KG1 (cell line): ENCODE measurements at places on chromosomes 12 and 14.

- no peak for DNase-seq
Measured at GRCh38 chr12:70196811-70197281, 46.4 kb upstream of the CNOT2 start.

DNA sequence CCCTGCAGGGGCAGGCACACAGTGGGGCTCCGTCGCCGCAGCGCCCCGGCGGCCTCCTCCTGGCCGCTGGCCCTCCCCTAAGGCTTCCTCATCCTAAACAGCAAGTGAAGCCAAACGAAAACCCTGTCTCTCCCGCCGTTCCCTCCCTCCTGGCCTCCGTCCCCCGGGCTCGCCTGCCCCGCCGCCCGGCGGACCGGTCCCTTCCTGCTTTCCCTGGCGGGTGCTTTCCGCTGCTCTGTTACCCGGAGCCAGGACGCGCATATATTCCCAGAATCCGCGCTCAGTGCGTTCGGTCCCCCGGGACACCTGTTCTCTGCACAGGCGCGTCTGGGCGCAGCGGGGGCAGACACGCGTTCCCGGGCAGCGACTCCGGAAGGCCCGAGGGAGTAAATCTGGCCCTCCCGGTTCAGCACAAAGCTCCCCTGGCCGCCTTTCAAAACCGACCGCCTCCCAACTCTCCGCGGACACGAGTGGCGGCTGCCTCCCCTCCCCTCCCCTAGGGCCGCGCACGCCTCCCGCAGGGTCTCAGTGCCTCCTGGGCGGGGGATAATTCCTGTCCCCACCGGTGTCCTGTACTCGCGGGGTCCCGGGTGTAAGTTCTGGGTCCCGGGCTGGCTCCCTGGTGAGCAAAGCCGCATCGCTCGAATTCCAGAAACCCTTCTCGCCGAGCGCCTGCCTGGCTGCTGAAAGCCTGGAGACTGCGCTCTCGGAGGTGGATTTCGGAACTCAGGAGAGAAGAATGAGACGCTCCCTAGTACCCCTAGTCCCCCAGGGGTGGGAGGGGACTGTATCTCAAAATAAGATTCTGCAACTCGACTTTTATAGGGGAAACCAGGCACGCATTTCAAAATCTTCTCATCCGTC, 21.4 kb upstream of the CEP170B start:
- DNase-seq, result no peak

DNA sequence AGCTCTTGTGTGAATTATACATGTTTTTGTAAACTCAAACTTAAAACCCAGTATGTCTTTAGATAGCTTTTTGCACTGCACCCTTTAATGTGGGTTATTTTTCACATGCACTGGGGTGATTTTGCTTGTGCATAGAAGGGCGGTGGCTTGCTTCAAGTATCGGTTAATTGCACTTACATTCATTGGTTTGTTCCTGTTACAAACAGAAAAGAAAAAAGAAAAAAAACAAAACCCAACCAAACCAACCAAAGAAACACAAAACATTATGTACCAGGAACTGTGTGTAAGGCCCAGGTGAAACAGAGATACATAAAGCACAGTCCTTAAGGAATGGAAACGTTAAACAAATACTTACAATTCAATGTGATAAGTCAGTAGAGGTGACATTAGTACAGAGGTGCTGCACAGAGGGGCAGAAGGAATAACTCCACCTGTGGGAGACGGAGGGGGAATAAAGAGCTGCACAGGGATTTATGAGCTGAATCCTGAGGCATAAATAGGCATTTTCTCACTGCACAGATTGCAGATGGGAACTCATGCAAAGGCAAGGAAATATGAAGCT, 151.4 kb downstream of the KTN1 start:
- DNase-seq, result no peak

GRCh38 chr12:50638482-50638880, 125.4 kb upstream of the ATF1 start:
- no peak for DNase-seq

DNA sequence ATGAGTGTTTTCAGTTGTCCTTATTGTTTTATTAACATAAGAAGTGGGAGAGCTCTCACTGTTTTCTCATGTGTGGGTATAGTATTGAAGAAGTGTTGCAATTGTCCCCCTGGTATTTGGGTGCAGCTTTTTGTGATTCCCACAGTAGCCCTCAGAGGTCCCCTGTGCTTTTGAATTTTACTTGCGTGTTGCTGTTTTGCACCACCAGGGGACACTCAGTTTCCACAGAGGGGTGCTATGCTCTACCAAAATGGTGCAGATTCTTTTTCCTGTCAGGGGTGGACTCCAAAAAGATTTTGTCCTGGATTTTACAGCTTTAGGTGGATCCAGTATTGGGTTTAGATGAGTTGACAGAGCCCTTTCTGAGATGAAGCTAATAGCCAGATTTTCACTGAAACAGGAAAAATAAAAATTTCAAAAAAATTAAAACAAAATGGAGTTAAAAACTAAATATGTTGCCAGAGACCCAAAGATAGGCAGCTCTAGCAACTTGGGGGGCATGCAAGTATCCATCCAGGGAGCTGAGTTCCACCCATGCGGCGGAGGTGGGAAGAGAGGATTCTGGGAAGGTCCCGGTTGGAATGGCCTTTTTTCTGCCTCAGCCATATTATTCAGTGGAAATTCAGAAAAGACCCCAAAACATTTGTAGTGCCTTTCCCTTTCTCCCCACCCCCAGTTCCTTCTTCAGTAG, 50.2 kb downstream of the TTLL5 start:
- DNase-seq, result no peak

GRCh38 chr12:113862590-113863454, 103.3 kb downstream of the RBM19 start:
- no peak for DNase-seq

- DNase-seq, result no peak
Measured at GRCh38 chr12:27493260-27493940, 30.6 kb upstream of the PPFIBP1 start.

DNA sequence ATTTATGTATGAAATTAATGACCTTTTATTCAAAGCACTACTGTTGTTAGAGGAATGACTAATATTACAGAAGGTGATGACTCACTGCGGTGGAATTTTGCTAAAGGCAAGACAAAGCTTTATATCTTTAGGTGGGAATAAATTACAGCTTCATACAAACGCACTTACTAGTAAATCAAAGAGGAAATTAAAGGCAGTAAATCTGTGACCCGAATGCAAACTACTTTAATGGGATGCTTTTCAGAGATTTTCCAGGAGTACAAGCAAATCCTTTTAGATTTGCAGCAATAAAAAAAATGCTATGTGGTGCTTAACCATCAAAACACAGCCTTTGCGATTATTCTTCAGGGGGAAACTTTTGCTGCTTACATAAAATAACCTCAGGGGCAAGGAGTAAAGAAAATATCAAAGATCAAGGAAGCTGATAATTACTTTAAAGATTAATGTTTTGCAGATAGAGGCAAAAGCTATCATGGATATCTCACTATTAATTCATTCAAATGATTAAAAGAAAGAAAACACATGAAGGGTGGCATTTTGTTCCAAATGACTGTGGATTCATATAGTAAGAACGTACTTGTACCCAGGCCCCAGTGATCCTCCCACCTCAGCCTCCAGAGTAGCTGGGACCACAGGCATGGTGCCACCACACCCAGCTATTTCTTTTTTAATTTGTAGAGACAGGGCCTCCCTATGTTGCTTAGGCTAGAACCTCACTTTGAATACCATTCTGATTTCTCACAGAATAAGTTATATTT, 98.9 kb downstream of the DENND5B start:
- DNase-seq, result no peak

DNA sequence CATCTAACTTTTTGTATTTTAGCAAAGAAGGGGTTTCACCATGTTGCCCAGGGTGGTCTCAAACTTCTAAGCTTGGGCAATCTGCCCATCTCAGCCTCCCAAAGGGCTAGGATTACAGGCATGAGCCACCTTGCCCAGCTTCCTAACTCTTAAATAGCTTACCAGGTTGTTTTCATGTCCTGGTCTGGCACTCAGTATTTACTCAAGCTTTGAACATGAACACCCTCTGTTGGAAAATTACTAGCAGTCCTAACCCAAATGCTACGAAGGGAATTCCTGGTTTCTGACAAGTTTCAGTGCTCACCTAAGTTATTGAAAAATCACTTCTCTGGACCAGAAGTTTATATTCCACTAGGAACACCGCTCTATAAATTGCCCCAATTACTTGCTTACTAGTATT, 32.5 kb upstream of the GCH1 start:
- no peak for DNase-seq

DNA sequence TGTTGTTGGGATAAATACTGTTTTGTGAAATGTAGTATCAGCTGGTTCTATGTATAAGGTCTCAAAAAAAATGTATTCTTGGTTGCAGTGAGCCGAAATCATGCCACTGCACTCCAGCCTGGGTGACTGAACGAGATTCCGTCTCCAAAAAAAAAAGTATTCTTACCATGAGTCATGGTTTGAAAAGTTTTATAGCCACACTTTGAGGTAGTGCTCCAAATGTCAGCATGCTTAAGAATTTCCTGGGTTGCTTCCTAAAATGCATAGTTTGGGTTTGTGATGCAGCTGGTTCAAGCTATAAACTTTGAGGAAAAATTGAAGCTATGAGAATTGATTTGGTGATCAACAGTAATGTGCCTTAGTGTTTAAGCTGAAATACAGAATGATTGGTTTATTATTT, 48.0 kb downstream of the ETNK1 start:
- DNase-seq, result no peak

- DNase-seq, result no peak
Measured at GRCh38 chr12:126518596-126519200, 1453.5 kb downstream of the AACS start.

DNA sequence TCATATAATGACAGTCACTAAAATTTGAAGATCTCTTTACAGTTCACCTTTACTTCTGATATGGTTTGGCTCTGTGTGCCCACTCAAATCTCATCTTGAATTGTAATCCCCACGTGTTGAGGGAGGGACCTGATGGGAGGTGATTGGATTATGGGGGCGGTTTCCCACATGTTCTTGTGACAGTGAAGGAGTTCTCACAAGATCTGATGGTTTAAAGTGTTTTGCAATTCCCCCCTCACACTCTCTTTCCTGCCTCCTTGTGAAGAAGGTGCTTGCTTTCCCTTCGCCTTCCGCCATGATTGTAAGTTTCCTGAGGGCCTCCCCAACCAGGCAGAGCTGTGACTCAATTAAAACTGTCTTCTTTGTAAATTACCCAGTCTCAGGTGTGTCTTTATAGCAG, 27.3 kb upstream of the CD9 start:
- DNase-seq, result no peak

GRCh38 chr14:21868442-21869046, 194.9 kb upstream of the OR4E1 start:
- peak; percentile 83 for DNase-seq

GRCh38 chr12:132360906-132361777, 31.8 kb upstream of the GALNT9 start:
- DNase-seq, result no peak

- no peak for DNase-seq
Measured at GRCh38 chr12:105104762-105105161, 2.8 kb upstream of the WASHC4 start.

DNA sequence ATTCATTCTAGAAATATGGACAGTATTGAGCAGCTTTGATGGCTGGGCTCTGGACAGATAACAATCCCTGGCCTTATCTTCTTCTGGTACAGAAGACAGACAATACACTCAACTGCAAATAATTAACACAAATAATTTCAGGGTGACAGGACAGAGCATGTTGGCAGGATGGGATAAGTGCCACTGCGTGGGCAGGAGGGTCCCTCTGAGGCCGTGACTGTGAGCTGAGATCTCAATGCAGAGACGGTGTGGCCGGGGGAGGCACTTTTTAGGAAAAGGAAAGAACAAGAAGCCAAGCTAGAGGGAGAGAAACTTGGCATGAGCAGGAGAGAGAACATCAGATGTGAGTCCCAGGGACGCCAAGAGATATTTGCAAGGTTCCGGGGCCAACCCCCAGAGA, 8.1 kb downstream of the SYNE3 start:
- DNase-seq, result no peak

DNA sequence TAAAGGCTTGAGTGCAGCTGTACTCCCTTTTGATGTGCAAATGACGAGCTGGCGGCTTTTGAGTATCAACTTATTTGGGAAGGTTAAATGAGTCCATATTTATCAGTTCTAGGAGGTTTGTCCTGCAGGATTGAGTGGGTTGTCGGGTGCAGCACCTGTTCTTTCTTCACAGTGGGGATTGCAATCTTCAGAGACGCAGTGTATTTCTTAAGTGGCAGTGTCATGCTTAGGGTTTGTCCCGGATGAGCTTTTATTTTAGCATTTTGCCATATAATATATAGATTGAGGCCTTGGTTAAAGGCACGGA, 1.2 kb downstream of the FUT8 start:
- DNase-seq, result no peak
